ENCODE measurements at places on chromosomes 1 and 21.
A peak's percentile ranks its signal among the peaks of the same experiment; 100 is the strongest.

- DNase-seq, result peak; percentile 9
Observed at GRCh38 chr21:14737922-14738321, 191.8 kb upstream of the SAMSN1 start.

DNA sequence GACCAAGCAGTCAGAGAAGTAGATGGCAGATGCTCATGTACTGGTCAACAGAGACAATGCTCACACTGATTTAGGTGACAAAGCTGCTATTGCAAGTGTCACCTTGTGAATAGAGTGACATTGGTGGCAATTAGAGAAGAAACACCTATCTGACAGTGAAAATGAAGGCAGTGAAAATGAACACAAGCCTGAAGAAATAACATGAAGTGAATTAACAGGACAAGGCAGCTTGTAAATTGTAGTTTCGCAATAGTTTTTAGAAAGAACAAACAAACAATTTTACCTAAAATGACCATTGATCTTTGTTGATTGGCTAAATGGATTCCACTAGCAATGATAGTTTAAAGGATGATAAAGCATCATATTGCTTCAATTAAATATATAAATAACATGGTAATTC is 1389.5 kb downstream of the PLA2G4A start:
- DNase-seq, result no peak

DNA sequence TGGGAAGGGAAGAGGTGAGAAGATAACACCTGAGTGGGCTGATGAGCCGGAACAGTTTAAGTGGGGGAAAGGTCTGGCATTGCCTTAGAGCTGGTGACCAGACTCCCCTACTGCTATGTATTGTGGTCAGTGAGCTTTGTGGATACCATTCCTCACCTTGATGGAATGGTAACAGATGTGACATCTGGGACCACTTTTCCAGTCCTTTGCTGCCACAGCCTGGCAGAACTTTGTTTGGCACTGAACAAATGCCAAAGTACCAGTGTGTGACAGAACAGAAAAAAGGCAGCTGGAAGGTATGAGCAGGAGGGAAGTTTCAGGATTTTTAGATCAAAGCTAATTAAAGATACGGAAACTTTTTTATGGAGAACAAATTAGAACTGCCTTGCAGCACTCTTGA is 6.2 kb downstream of the MED8 start:
- no peak for DNase-seq

DNA sequence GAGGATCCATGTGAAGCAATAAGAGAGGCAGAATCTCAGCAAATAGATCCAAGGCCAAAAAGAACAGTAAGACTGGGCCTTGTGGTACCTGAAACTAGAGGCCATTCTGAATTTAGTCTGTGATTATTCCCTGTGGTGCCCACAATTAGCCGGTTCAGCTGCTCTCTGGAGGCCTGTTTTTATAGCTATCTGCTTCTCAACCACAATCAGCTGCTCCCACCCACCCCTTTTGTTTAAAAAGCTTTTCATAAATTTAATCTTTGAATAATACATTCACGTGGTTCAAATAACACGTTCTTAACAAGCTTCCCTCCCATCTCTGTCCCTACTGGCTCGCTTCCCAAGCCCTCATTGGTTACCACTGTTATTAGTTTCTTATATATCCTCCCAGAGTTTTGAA is 18.0 kb downstream of the UBE2T start:
- no peak for DNase-seq

DNA sequence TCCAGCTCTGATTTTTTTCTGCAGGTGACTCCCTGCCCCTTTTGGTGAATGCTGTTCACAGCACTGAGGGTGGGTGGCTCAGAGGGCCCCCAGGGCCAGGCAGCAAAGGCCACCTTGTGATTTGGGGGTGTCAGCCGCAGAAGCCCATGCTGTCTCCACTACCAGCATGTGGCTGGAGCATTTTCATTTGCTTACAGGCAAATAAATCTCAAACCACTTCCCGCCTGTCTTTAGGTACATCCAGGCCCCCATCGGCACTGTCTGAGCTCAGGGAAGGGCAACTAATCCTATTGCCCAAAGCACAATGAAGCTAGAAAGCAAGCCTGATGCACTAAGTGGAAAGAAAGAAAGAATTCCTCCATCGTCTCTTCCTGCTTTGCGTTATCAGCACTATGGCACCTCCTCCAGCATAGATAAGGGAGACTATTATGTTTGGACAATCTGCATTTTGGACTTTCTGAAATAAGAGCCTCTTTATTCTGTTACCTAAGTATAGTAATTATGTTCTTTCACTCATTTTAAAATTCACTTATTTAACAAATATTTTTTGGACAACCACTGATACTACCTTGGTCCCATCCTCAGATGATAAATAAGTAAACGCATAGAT is 100.5 kb upstream of the TLR5 start:
- no peak for DNase-seq

DNA sequence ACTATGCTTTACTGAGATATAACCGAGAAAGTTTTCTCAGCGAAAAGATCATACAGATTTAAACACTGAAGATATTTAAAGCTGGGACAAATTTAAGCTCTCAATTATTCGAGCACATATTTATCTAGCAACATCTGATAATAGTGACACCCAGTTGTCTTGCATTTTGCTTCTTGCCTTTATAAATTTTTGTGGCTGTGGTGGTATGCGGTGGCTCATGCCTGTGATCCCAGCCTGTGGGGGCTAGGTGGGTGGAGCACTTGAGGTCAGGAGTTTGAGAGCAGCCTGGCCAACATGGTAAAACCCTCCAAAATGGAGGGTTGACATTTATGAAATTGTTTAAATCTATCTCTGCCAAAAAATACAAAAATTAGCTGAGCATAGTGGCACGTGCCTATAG is 312.2 kb downstream of the SPATA17 start:
- no peak for DNase-seq
